Left renal cortex interstitium (tissue), 4 donors: ENCODE measurements at places on chromosomes 1 and 21.

DNA sequence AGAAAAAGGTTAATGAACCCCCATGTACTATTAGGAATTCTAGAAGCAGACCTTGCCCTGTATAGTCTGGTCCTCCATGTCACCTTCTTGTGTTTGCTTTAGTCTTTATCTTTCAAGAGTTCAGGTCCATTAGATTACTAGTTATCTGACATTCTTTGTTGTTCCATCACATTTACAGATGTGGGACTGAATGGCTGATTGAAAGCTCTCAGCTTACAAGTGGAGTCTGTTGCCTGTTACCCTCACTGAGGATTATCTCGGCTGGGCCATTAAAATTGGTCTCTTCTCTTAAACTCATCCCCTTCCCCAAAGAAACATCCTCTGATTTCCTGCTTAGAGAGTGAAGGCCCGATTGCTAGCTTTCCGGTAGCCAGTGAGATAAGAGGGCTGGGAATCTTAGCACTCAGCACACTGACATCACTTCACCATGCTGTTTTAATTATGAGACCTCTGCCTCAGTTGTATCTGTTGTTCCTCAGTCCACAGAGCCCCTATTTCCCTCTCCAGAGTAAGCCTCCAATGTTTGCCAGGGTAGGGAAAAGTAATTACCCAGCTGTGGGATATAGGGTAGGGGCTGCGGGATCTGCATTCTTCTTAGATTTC lies 76.8 kb downstream of the LPGAT1 start:
- DNase-seq = no peak

- DNase-seq = no peak
Observed at GRCh38 chr1:222285526-222285925, 262.4 kb downstream of the HHIPL2 start.

DNA sequence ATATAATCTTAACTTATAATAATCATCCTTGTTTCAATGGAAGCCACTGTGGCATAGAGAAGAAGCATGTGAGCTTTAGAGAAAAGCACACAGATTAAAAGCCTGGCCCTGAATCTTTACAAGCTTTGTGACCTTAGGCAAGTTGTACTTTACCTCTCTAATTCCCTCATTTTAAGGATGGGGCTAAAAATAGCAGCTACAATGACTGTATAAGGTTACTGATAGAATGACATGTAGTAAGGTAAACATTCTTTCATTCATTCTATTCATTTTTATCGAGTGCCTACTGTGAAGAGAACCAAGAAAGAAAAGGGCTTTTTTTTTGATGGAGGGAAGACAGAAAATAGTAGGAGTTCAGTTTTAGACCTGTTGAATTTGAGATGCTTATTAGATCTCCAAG lies 25.6 kb downstream of the CDKN2C start:
- DNase-seq = no peak

GRCh38 chr1:187326557-187326956 lies 497.8 kb downstream of the PLA2G4A start:
- no peak for DNase-seq

DNA sequence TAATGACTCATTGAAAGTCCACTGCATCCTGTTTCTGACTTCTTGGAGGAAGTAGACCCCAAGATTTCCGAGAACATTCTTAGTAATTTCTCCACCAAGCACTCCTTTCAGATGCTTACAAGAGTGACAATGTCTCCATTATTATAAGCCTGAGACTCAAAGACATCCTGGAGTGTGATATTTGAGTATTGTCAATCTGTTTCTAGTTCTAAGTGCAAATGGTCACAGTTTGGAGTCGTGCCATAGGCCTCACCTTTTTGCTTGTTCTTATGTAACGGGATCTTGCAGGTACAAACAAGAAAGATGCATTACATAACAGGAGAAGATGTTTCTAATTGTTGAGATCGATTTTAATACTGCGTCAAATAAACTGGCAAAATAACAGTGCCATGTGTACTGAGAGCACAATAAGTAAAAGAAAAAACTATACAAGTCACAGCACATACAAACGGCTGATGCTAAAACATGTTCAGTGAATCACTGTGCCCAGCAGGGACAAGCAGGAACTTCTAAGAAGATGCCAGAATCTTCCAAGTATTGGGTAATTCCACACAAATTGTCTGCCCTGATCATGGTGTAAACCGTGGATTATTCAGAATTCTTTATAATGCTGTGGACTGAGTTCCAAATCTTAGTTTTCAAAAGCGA lies 54.1 kb downstream of the CD2 start:
- DNase-seq = no peak

- DNase-seq = no peak
Observed at GRCh38 chr1:107548276-107548675, 407.4 kb downstream of the NTNG1 start.

DNA sequence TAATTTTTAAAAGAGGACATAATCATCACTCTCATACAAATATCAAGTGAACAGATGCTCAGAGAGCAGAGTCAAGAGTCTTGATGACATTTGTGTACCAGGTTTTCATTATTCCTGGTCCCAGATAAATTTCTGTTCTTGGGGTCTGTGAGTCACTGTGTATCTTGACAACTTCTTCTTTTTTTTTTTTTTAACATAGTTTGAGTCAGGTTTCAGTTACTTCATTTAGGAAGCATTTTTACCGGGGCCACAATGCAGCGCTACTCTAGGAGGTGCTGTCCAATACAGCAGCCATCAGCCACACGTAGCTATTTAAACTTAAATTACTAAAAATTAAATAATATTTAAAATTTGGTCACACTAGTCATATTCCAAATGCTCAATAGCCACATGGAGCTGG lies 188.1 kb upstream of the SAMSN1 start:
- no peak for DNase-seq

- no peak for DNase-seq
Observed at GRCh38 chr1:13809461-13810159, 109.6 kb downstream of the PRDM2 start.

- DNase-seq = no peak
Observed at GRCh38 chr1:10152709-10153284, 57.6 kb upstream of the KIF1B start.

DNA sequence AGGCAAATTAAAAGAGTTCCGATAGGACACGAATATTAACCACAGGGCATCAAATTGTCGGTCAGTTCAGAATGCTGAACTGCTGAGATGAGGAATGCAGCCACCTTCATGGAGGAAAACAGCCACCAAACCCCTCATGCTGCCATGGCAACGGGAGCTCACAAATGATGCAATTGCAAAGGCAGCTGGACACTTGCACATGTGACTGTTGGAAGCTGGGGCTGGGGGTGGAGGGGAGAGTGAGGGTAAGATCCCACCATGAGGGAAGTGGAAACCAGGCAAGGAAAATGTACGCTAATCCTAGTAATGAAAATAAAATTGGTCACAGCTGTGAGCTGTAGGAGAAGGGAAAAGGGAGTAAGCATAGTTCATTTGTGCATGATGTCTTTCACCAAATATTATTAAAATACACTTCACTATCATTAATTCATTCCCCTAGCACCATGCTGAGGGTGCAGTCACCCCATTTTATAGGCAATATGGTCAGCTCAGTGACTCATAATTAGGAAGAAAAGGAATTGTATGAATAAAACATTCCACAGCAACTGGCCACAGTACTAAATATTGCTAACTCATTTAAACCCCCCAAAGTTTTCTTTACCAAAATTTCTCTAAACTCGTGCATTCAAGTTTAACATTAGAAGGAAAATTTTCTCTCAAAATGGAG lies 15.3 kb downstream of the BECN2 start:
- no peak for DNase-seq

- DNase-seq = no peak
Observed at GRCh38 chr1:109776911-109777310, 13.2 kb upstream of the EPS8L3 start.

DNA sequence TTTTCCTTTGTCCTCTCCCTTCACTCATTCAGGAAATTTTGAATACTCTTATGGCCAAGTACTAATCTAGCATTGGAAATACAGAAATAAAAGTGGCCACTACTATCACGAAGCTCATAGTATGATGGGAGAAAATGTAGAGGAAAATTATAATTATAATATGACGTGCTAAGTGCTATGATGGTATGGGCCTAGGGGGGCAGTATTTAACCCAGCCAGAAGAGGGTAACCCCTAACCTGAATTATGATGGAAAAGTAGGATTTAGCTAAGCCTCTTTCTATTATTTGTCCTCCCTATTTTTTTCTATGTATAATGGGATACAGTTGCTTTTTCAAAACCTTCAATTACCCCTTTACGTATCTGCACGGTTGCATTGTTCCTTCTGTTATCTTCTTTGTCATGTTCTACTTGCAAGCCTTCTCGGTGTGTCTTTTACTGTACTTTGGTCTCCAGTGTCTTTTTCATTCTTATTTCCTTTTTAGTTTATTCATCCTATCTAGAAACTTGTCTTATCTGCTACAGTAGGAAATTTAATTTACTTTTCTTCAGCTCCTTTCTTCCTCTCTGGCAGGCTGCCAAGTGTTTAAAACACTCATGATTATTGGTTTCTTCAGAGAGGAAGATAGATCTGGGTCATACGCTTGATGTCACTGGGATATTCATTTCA lies 88.8 kb upstream of the GPR52 start:
- no peak for DNase-seq

- no peak for DNase-seq
Observed at GRCh38 chr1:238409191-238409850, 518.6 kb upstream of the ZP4 start.

- DNase-seq = no peak
Observed at GRCh38 chr1:197806718-197807117, 31.4 kb upstream of the DENND1B start.
